ENCODE measurements at places on chromosomes 11 and 22. TPM values are rescaled to one million over a fixed set of nuclear protein-coding genes. Genes with fewer than 3 reads are reported as not detected.

Gene FGF4
- not detected for total RNA-seq

Gene PGA5
- total RNA-seq: not detected

Gene MPST
- total RNA-seq: 15.7 TPM

Gene OR56A1
- total RNA-seq: 0.25 TPM

Gene ELMOD1
- total RNA-seq: 119 TPM

Gene SMC1B
- not detected for total RNA-seq

Gene OR2AG2
- total RNA-seq: 0.25 TPM

Gene SUSD2
- 0.25 TPM for total RNA-seq

Gene LGR4
- total RNA-seq: 17.5 TPM

Gene C11orf24
- 6.9 TPM for total RNA-seq

Gene PATE4
- total RNA-seq: not detected

Gene GGTLC2
- total RNA-seq: not detected

Gene LINC01488
- total RNA-seq: not detected

Gene C11orf97
- 0.49 TPM for total RNA-seq

Gene VPREB1
- not detected for total RNA-seq

Gene EIF3F
- 88.0 TPM for total RNA-seq

Gene RNH1
- total RNA-seq: 35.7 TPM

Gene RASGRP2
- 22.9 TPM for total RNA-seq

Gene ZP1
- total RNA-seq: not detected

Gene LRRC56
- total RNA-seq: 0.98 TPM

Gene KCNQ1
- total RNA-seq: 0.49 TPM

Gene RFPL1
- total RNA-seq: not detected

Gene DEPDC7
- total RNA-seq: 2.2 TPM

Gene PGR
- total RNA-seq: under 0.01 TPM

Gene CLNS1A
- total RNA-seq: 119 TPM

Gene NOL12
- total RNA-seq: 14.8 TPM

Gene GCAT
- total RNA-seq: 4.7 TPM

Gene VSTM5
- total RNA-seq: 2.0 TPM

Gene OR52E8
- total RNA-seq: not detected

Gene OR5AL1
- not detected for total RNA-seq

Gene CRYAB
- total RNA-seq: 7.4 TPM

Gene IL17REL
- total RNA-seq: 0.25 TPM

Gene FOLR1
- total RNA-seq: 0.25 TPM

Gene CTSF
- total RNA-seq: 46.2 TPM

Gene NAT10
- total RNA-seq: 15.7 TPM

Gene GAS2
- total RNA-seq: 6.6 TPM

Gene KCTD14
- 1.5 TPM for total RNA-seq

Gene APOA4
- not detected for total RNA-seq

Measured in temporal lobe (tissue), 4 donors.